ENCODE measurements at places on chromosomes 16 and 17.
A peak's percentile ranks its signal among the peaks of the same experiment; 100 is the strongest.

GRCh38 chr17:64064331-64064730 is 43.9 kb upstream of the ICAM2 start:
- no peak for DNase-seq

DNA sequence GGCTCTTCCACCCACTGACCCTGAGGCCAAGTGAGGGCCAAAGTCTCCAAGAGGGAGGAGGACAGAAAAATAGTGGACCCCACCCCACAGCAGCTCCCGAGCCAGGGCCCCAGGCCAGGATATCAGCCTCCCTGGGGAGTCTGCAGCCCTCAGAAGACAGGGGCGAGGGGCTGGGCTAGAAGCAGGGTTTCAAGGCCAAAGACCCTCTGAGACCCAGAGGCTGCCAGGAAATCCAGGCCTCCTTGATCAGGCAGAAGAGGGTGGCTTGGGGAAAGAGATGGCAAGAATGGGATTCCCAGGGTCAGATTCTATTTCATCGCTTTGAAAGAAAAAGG is 156.1 kb downstream of the ZNF423 start:
- DNase-seq: no peak

DNA sequence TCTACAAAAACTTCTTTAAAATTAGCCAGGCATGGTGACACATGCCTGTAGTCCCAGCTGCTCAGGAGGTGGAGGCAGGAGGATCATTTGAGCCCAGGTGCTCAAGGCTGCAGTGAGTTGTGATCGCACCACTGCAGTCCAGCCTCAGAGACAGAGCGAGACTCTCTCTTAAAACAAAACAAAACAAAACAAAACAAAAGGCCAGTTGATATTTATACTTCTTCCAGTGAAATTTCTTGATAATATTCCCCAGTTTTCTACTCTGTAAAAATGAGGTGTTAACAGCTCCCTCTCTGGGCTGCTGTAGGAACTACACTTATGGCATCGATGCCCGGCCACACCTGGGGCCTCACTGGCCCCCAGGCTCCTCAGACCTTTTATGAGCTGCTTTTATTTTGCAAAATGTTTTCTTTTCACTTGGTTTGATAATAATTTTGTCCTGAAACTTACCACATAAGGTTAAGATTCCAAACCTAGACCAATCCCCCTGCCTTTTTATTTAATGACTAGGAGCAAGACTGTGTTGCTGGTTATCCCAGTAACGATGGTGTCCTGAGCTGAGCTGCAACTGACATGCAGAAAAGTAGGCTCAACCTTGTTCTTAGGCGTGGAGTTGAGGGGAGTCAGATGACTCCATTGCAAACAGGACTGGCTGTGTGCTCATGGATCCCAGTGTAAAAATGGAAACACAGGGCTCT is 17.6 kb downstream of the MAPK8IP3 start:
- no peak for DNase-seq

DNA sequence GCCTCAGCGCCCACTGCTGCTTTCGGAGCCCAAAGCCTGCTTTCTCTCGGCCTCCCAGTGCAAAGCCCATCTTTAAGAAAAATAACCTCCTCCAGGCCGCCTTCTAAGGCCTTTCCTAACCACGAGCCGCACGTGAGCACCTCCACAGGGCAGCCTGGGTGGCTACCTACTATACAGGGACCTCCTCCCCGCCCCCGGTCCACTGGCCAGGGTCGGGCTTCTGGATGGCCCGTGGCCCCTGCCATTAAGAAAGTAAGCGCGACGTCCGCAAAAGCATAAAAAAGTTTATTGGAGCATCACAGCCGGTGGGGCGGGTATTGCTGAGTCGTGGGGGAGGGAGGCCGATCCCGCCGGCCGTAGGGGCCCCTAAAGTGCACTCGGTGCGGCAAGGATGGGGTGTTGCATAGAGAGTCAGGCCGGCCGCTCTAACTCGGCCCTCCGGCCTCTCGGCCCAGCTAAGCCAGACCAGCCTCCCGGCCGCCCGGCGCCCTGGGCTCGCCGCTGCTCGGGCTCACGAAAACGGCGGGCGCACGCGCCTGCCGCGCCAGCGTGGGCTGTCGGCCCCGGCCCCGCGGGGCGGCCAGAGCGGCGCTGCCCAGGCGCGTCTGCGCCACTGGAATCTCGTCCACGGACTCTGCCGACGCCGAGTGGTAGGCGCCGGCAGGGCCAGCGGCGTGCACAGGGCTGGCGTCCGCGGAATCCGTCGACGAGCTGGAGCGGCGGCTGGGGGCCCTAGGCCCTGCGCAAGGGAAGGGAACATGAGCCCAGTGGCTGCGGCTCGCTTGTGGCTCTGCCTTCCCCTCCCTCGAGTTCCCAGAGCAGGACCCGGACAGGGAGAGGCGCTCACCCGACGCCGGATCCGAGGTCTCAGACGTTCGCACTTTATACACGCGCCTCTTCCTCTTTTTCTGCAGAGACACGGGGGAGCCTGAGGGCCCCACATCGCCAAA is 1.1 kb upstream of the TPPP3 start:
- no peak for DNase-seq

DNA sequence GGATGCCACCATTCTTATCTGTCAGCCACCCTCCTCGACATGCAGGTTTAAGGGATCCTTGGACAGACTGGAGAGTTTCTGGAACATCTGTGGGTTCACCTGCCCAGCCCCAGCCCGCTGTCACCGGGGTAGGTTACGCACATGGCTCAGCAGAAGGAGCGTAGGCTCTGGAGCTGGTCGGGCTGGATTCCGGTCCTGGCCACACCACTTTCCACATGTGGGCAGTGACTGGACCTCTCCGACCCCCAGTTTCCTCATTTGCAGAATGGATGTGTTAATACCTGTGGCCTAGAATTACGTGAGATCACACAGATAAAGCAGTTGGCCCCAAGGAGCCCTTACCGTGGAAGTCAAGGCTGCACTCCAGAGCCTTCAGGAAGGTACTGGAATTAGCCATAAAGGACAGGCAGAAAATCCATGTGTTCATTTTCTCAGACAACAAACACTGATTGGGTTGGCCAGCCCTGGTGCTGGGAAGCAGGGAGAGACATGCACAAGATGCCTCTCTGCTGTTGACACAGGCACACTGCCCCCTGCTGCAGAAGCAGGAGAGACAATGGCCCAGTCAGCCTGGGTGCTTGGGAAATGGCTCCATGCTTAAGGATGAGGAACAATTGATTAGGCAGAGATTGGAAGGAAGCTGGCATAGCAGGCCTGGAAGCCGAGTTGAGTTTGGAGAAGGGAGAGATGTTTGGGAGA is 58.8 kb downstream of the SF3B3 start:
- DNase-seq: no peak

- DNase-seq: no peak
Measured at GRCh38 chr17:66654106-66654740, 180.7 kb upstream of the CACNG5 start.

- no peak for DNase-seq
Measured at GRCh38 chr16:9072806-9073341, 18.6 kb upstream of the HAPSTR1 start.

DNA sequence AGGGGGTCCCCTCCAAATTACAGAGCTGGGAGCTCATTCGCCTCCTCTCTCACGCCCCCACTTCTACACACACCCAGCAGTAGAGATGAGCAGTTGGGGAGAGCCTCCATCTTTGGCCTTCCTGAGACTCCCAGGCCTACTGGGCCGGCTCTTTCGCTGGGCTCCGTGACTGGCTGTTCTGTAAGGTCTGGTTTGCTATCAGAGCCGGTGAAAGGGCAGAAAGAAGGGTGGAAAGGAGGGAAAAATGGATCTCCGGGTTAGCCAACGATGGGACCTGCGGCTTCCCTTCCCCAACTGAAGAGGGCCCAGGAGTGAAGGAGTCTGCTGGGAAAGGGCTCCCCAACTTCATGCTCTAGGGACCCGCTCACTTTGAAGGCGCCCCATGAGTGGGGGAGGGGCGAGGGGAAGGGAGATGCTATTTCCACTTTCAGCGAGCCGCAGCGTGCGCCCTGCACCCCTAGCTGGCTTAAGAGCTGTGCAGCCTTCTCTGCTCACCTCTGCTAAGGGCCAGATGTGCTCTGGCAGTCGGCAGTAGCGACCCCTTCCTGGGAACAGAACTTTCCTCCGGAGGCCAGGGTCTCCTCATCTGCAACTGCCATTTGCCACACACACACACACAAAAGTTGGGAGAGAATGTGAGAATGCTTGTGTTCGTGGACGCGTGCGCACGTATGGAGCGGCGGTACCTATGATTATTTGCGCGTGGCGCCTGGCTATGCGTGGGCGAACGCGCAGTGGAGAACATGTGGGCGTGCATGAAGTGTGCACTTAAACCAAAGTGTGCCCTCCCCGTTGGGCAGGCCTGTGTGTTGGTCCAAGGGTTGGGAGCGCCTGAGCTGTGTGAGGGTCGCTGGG is 2.9 kb upstream of the FOXF1 start:
- no peak for DNase-seq

DNA sequence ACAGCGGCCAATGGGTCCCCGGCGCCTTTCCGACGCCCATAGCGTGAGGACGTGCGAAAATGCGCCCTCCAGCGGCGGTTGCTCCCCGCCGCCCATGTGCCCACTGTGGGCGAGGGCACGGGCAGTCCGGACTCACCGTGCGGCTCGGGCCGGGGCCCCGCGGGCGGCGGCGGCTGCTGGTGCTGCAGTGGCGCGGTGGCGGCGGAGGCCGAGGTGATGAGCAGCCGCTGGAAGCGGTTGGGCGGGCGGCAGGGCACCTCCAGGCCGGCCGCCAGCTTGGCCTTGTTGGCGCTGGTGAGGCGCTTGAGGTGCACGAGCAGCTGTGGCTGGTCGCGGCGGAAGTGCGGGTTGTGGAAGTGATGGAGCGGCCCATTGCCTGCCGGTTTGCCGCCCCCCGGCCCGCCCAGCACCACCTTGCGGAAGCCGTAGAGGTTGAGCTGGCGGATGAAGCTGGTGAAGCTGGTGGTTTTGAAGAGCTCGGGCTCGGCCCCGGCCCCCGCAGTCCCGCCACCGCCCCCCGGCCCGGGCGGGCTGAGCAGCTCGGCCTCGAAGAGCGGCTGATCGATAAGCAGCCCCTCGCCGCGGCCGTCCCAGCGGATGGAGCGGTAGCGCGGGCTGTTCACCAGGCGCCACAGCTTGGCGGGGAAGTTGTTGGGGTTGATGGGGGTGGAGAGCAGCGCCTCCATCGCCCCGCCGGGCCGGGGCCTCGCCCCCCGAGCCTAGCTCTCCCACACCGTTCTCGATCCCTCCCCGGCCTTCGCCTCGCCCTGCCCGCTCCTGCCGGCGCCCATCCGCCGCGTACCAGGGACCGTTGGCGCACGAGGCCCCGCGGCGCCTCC is at the start of gene HSF5:
HSF5 (minus strand) TSS at position 820 of the 839 bp plus-strand sequence; CDS start at position 686, 134 bp downstream.
- peak; percentile 75 for DNase-seq

GRCh38 chr16:54327609-54328008 is 41.0 kb upstream of the IRX3 start:
- DNase-seq: no peak

DNA sequence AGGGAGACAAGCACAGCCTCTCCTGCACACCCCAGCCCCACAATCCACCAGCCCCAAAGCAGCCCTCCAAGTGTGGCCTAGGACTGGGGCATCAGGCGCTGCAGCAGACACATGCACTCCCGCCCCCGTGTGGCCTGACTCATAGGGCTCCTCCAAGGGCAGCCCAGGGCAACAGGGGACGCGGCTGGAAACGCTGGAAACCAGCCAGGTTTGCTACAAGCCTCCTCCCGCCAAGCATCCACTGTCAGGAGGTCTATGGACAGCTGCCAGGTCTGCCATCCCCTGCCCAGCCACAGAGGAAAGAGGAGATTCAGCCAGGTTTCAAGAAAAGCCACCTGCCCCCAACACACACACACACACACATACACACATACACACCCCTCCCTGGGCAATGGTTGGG is 25.8 kb downstream of the SRCIN1 start:
- DNase-seq: no peak

DNA sequence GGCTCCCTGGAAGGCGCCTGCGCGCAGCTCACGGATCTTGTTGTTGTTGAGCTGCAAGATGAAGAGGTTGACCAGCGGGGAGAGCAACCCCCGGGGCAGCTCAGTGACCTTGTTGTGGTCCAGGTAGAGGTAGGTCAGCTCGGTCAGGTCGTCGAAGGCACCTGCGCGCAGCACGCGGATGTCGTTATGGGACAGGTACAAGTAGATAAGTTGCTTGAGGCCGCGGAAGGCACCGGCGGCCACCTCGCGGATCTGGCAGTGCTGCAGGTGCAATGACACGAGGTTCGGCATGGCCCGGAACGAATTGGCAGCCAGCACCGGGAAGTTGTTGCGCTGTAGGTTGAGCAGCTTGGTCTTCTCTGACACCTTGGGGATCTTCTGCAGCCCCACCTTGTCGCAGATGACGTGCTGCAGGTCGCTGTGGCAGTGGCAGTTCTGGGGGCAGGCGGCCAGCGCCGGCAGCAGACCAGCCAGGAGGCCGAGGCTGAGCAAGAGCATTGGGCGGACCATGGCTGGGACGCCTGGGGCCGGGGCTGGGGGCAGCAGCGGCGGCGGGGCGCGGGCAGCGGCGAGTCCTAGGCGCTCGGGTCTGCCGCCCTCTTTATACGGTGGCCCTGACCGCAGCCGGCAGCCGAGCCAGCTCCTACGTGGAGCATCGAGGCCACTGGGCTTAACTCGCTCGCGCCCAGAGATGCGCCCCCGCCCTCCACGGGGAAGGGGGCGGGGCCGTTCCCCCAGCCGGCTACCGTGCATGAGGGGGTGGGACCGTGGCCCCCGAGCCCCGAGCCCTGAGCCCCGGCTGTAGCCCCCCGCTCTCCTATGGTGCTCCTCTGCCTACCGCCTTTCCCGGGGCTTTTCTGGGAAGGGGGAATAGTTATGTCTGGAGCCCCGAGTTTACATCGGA is at the start of gene CHAD:
CHAD (minus strand) TSS at position 577 of the 904 bp plus-strand sequence; CDS start at position 510, 67 bp downstream.
- DNase-seq: no peak

DNA sequence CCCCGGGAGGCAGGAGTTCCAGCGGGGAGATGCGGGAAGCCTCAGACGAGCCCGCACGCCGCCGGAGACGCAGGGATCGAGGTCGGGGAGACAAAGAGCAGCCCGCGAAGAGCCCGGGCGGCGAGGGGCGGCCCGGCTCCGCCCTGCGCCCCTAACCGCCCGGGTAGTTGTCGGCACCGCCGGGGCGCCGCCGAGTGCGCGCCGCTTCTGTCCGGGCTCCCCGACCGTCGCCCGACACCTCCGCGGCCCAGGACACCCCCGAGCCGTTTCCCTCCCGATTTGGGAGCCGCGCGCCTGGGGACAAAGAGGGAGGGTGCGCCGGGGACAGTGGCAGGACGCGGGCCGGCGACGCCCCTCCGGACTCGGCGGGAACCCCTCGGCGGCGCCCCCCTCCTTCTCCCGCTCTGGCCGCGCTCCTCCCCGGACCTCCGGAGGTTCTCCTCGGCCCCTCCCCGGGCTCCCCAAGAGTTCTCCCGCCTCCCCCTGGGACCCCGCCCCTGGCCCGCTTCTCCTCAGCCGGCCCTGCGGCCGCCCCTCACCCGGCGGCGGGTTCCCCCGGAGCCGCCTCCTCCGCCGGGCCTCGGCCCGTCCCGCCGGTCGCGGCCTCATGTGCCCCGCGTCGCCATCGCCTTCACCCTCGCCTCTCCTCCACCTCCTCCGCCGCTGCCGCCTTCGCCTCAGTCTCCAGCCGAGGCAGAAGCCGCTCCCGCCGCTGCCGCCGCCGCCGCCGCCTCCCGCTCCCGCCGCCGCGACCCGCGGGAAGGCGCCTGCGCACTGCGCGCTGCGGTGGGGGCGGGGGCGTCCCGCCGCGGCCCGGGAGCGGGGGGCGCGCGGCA is at the start of gene GJC1:
GJC1 (minus strand) TSS at position 765 of the 836 bp plus-strand sequence. CDS start 24,470 bp downstream, outside the sequence.
- DNase-seq: no peak

- DNase-seq: no peak
Measured at GRCh38 chr17:5832886-5833285, 237.3 kb upstream of the WSCD1 start.

- DNase-seq: no peak
Measured at GRCh38 chr17:30217054-30217453, 18.4 kb downstream of the SLC6A4 start.
